Right ventricle myocardium inferior (tissue), 1 donor: ENCODE measurements at places on chromosomes 12 and 14. TPM values are rescaled to one million over a fixed set of nuclear protein-coding genes. Genes with fewer than 3 reads are reported as not detected.

DNA sequence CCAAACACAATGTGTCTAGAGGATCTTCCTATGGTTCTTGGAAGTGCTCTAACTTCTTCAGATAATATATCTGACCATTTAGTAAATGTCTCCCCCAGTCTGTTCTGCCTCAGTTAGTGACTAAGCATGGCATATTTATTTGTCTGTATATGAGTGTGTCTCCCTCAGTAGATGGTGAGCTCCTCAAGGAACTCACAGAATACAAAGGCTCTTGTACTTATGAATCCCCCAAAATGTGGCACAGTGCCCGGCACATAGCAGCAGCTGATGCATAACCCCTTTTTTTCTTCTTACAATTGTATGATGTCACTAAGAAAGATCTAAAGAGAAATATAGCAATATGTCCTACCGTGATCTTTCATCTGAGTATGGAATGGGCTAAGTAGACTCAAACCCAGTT, 264.7 kb upstream of the PRICKLE1 start:
- DNase-seq: no peak

The LRRC43 gene
- total RNA-seq: 0.70 TPM

- no peak for DNase-seq
Measured at GRCh38 chr12:120642121-120642520, 1.7 kb downstream of the CABP1 start.

The SUSD6 gene
- total RNA-seq: 22.4 TPM

The HIP1R gene
- total RNA-seq: 17.6 TPM

The PLEKHD1 gene
- 0.32 TPM for total RNA-seq

The KRT85 gene
- not detected for total RNA-seq

The FBXL14 gene
- 6.2 TPM for total RNA-seq

The NAV3 gene
- total RNA-seq: 2.6 TPM

- no peak for DNase-seq
Measured at GRCh38 chr12:75439930-75440329, 40.6 kb upstream of the GLIPR1 start.

DNA sequence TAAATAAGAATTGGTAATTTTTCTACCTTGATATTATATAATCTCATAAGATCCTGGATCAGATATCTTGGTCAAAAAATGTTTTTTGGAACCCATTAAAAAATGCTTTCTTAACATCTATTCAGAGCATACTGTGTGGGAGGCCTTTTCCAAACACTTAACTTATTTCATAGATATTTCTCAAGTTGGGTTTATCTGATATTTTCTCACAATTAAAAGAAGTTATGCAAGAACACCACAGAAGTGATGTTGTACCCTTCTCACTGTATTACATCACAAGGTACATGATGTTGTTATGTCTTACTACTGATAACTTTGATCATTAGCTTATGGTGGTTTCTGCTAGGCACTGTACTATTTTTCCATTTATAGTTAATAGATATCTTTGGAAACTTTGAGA, 23.4 kb upstream of the PRPF39 start:
- DNase-seq: no peak

DNA sequence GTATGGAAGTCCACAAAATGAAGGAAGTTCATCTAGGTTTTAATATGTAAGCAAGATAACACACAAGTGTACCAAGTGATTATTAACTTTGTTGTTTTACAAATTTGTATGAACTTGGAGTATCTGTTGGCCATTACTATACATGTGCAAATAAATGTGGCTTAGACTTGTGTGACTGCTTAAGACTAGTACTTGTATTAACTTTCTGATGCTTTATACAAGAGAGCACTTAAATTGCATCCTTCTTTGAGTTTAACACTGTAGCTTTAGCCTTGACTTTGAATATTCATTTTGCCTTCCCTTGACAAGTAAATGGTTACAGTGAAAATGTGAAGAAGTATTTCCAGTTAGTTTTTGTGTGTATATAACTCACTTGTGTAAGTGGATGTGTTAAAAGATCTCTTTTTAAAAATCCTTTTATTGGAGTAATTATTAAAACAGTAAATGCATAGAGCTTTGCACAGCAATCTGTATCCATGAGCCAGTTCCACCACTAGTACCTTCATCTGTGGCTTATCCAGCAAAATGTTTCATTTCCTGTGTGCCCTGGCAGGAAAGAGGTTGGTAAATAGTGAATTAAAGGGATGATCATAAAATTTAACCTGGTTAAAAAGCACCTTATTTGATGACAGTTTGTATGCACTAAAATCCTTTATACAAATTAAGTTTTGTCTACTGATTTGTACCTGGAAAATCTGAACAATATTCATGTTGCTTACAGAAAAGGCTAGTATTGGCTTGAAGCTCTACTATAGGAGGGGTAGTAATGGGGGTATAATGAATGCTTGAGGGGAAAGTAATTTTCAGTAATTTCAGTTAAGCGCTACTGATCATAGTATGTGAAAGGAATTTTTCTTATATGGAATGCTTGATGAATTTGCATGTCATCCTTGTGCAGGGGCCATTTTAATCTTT, 8.0 kb downstream of the PNN start:
- DNase-seq: no peak

GRCh38 chr12:96386794-96387193, 13.4 kb downstream of the CDK17 start:
- no peak for DNase-seq

GRCh38 chr14:71346685-71347084, 439.4 kb downstream of the PCNX1 start:
- DNase-seq: no peak
